Stimulated activated CD4-positive, alpha-beta T cell treated with anti-CD3 and anti-CD28 coated beads, TNF-alpha, amount 100 ng/mL, for 1 hour (primary cell): ENCODE measurements at places on chromosomes 1 and 21.

DNA sequence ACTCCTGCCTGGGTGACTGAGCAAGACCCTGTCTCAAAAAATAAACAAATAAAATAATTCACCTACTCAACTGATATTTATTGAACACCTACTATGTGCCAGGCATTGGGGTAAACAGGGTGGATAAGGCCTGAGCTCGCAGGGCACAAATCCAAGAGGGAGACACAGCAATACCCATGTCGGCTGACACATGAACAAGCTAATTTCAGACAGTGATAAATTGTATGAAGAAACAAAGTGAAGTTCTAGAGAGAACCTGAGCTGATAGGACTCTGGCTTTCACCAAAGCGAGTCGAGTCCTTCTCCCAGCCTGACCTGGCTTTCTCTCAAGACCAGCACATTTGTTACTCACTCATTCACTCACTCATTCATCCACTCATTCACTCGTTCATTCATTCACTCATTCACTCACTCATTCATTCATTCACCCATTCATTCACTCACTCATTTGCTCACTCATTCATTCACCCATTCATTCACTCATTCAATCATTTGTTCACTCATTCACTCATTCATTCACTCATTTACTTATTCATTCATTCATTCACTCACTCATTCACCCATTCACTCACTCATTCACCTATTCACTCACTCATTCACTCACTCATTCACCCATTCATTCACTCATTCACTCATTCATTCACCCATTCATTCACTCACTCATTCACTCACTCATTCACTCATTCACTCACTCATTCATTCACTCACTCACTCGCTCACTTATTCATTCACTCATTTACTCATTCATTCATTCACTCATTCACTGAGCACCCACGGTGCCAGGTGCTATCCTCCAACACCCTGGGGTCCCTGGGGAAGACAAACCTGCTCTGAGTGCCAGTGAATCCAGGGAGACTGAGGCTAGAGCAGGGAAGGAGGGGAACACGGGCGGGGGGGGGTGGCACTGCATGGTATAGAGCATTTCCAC is 37.4 kb upstream of the CASZ1 start:
- no peak for DNase-seq

DNA sequence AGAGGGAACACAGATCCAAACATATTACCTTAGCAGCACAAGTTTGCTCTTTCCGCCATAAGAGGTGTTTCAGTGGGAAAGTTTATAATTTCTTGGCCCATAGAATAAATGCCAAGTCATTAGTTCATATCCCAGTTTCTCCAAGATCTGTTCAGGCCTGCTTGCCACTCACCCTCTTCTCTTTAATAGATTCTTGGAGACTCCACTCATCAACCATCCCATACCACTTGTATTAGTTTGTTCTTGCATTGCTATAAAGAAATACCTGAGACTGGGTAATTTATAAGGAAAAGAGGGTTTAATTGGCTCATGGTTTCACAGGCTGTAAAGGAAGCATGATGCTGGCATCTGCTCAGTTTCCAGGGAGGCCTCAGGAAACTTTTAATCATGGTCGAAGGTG is 34.8 kb upstream of the MYSM1 start:
- no peak for DNase-seq

DNA sequence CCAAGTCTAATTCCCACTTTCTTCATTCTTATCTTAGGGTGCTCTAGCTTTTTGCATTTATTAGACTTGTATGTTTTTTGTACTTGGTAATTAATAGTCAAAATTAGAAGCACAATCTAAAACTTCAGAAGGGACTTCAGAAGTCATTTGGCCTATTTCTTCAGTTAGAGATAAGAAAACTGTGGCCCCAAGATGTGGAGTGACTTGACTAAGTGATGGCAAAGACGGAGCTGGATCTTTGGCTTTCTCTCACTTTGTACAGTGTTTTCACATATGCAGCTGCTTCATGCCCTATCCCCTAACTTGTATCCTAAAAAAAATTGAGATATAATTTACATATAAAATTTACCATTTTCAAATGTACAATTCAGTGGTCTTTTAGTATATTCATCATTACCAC is 21.7 kb downstream of the EPB41 start:
- DNase-seq: no peak

GRCh38 chr1:14520514-14521163 is 77.8 kb upstream of the KAZN start:
- no peak for DNase-seq

DNA sequence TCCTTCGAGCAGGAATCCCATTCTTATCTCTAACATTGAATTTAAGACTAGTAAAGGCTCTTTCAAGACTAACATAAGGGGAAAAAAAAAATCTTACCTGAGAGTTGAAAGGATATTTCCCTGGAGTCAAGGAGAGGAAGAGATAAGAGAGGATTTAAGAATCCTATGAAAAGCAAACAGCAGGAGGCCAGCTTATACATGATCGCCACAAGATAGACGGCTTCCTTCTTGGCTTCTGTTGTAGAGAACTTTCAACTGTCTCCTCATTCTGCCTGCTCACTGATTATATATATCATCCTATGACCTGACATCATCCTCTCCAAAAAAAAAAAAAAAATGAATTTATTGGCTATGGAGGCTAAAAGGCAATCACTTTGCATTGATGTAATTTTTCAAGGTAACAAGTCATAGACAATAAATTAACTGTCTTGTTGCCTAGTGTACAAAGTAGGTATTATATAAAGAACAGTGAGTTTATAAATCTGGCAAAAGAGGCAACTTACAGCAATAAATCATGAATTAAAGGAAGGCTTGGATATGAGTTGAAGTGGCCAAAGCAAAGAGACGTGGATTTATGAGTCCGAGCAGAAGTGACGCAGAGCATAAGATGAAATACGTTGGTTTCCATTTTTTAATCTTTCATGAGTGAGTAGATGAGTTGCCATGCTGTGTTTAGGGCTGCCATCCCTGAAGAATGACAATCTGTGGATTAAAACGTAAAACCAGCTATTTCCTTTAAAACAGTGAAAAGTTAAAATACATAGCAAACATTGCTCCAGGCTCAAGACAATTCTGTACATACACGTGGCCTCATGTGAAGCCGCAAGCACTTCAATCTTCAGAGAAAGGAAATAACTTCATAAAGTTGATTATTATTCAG is at the start of gene UTS2:
Gene UTS2, minus strand, starts transcription at position 262 of the 880 bp plus-strand sequence. Its CDS starts 62 bp downstream, at position 200.
- no peak for DNase-seq

- no peak for DNase-seq
These were observed 167.2 kb upstream of the HMCN1 start for GRCh38 chr1:185566995-185567394.

GRCh38 chr1:152039461-152039860 is 2.7 kb upstream of the S100A11 start:
- DNase-seq: no peak

DNA sequence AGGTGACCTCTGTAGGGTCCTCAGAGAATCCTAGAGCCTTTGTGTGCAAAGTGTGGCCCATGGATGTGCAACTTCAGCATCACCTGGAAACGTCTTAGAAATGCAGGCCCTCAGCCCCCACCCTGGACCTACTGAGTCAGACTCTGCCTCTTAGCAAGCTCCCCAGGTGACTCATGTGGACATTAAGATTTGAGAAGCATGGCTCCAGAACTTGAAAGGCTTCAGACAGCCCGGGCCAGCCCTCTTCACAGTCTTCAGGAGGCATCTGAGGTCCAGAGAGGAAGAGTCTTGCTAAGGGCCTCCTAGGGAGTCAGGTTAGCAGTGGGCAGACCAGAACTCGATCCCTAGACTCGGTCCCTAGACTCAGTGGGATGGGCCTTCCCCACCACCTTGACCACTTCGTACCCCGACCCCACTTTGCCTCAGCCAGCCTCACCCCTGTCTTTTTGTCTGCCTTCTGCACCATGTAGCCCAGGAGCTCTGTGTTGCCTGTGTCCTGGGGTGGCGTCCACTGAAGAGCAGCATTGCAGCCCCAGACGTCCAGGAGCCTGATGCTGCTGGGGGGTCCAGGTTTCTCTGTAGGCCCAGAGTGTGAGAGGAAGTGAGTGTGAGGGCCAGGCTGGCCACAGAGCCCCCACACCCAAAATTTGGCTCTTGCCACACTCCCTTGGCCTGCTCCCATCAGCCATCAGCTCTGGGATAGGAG is 4.8 kb downstream of the MYBPH start:
- no peak for DNase-seq

GRCh38 chr21:44065428-44065827 is 41.8 kb upstream of the PWP2 start:
- DNase-seq: peak; percentile 54
